Stimulated activated CD4-positive, alpha-beta T cell treated with anti-CD3 and anti-CD28 coated beads, Interleukin-1b, Interleukin-23, amount 100 ng/mL, for 1 hour (primary cell): ENCODE measurements at places on chromosomes 16 and 17.

DNA sequence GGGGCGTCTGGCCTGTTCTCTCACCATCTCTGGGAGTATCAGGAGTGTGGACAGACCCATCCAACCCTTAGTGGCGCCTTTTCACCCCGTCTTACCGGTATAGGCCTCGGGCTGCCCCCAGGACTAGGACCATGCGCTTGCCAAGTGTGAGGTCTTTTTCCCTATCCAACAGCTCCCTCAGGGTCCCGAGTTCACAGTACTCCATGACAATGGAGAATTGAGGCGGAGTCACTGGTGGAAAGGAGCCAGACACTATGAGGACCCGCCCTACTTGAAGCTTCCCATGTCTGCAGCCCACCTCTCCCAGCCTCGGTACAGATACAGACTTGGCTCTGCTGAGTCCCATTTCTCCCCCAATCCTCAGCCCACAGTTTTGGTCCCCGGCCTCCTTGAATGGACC lies 15.9 kb upstream of the RFWD3 start:
- DNase-seq: no peak

DNA sequence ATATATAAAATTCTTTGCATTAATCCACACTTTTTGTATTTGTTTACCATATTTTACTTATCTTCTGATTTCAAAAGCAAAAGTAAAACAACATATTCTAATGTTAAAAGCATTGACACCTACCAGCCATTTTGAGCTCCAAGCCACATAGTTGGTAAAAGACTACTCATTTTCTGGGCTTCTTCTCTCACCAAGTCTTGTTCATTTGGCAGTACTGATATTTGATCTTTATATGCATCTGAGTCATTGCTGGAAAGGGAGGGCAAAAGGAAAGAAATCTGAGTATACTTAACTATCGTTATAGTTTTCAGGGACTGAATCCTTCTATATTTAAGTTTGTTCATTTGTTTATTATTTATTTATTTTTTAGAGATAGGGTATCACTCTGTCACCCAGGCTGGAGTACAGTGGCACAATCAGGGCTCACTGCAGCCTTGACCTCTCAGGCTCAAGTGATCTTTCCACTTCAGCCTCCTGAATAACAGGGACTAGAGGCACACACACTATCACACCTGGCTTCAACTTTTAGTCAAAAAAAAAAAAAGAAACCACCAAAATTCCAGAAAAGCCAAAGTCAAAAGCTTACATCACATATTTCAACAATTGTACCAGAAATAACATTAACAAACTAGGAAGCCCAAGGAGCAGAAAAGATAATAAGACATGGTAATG lies 121.0 kb upstream of the TOB1 start:
- DNase-seq: no peak

DNA sequence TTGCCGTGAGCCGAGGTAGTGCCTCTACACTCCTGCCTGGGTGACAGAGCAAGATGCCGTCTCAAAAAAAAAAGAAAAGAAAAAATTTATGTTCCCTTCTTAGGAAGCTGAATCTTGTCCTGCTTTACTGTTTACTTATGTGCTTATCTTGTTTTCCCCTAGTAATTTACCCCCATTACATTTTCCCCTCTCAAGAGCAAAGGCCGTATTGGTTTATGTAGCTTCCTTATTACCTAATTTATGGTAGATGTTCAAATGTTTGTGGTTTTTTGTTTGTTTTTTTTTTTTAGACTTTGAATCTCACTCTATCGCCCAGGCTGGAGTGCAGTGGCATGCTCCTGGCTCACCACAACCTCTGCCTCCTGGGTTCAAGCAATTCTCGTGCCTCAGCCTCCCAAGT lies 10.3 kb upstream of the SLC52A1 start:
- DNase-seq: no peak

- DNase-seq: no peak
Observed at GRCh38 chr16:71428883-71429282, 13.0 kb downstream of the TLE7 start.

DNA sequence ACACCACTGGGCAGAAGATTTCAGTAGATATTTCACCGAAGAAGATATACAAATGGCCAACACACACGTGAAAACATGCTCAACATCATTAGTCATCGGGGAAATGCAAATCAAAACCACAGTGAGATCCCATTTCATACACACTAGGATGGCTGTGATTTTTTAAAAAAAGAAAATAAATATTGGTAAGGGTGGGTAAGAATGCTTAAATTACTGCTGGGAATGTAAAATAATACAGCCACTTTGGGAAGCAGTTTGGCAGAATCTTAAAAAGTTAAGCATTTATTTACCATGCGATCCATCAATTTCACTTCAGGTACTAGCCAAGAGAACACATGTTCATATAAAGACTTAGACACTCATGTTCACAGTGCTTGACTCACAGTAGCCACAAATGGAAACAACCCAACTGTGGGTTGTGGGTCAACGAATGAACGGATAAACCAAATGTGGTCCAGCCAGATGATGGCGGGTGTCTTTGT lies 6.5 kb upstream of the C16orf74 start:
- DNase-seq: no peak

DNA sequence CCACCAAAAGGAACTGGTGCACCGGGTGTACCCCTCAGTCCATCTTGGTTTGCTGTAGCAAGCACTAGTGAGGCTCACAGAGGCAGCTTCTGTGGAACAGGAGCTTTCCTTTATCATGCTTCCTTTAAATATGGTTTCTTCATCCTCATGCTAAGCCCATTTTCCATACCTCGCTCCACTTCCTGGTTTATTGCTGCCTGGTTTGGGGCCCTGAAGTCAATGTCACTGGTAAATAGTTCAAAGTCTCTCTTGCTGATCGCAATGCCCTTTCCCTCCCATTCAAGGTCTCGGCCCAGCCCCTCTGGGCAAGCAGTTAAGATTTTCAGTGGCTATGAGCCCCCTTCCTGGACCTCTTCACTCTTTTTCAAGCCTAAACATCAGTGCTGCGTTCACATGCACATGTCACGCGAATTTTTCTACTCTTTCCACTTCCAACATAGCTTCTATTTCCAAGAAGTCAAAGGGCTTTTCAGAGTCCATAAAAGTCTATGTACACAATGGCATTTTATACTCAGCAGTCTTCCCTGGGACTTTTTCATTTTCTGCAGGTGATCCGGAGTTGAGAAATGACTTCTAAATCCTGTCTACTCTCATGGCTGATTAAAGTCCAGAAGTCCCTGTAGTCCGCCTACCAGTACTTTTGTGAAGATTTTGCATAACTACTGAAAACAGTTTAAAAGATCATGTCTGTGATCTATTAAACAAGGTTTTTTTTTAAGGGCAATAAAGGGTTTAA lies 323.8 kb upstream of the ZFHX3 start:
- DNase-seq: no peak

DNA sequence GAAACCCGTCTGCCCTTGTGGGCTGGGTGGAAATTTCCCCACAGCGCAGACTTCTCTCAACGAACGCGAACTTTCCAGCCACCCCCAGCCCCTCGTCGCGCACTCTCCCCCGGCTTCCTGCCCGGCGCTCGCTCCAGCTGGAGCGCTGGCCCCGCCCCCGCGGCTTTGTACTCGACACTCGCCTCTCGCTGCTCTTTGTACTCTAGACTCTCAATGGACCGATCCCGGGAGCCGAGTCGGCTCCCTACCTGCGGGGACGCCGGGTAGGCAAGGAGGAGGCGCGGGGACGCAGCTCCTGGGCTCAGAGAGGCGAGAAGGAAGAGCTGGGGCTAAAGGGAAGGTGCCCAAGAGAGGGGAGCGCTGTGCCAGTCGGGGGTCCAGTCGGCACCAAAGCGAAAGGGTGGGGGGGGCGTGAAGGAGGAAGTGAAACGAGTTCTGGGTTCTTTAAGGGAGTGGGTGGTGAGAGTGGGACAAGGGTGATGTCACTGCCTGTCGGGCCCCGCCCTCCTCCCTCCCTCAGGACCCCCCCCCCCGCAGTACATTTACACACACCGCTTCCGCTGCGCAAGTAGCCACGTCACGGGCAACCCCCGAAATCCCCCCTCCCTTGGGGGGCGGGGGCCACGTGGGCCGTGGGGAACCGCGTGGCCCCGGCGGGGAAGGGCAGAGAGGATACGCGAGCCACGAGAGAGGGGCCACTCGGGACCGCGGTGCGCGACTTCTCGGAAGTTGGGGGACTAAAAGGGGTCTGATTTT lies 9.7 kb downstream of the KDM6B start:
- DNase-seq: peak; percentile 84

GRCh38 chr17:45287526-45288500 lies 25.9 kb upstream of the SPATA32 start:
- no peak for DNase-seq

- no peak for DNase-seq
Observed at GRCh38 chr17:39400547-39401411, 647 bp downstream of the FBXL20 start.

DNA sequence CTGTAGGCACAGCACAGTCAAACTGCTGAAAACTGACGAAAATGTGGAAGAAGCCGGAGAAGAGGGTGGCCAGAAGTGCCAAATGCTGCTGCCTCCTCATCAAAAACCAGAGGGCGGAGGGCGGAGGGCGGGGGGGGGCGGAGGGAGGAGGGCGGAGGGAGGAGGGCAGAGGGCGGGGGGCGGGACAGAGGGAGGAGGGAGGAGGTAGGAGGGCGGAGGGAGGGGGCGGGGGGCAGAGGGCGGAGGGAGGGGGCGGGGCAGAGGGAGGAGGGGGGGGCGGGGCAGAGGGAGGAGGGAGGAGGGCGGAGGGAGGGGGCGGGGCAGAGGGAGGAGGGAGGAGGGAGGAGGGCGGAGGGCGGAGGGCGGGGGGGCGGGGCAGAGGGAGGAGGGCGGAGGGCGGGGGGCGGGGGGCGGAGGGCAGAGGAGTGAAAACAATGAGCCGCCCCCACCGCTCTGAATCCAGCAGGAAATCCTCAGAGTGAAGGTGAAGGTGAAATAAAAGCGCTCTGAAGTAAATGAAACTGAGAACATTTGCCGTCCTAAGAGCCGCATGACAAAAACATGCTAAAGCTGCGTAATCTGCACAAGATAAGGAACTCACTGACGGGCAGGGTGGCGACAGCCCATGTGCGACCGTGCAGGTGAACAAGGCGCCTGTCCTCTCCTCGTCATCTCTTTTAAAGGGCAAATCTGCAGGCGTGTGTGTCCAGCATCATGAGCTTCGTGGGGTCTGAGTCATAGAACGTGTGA lies 22.6 kb upstream of the CBFA2T3 start:
- DNase-seq: no peak

- DNase-seq: no peak
Observed at GRCh38 chr16:76835779-76836300, 355.1 kb upstream of the MON1B start.
